Suprapubic skin (tissue), 4 donors: ENCODE measurements at places on chromosomes 4 and X. TPM values are rescaled to one million over a fixed set of nuclear protein-coding genes. Genes with fewer than 3 reads are reported as not detected.

Gene TNIP2
- 36.0 TPM for total RNA-seq

Gene OR13H1
- not detected for total RNA-seq

Gene GLOD5
- not detected for total RNA-seq

Gene OTUD6A
- total RNA-seq: not detected

Gene MAGEC1
- total RNA-seq: not detected

Gene ATP1B4
- not detected for total RNA-seq

Gene SCRG1
- 0.31 TPM for total RNA-seq

Gene NIPAL1
- total RNA-seq: 32.1 TPM

Gene RBM46
- not detected for total RNA-seq

Gene CXCR3
- total RNA-seq: not detected

Gene ARX
- total RNA-seq: not detected

Gene DCAF8L2
- not detected for total RNA-seq

GRCh38 chrX:85112293-85112692, 108.6 kb downstream of the APOOL start:
- no peaks in the 10 kb centered on the region for H3K27me3 ChIP-seq
- no peaks in the 10 kb centered on the region for H3K4me1 ChIP-seq
- no peak overlapping the region for H3K27ac ChIP-seq
- no peak for DNase-seq
- no peak overlapping the region for H3K4me3 ChIP-seq
- H3K36me3 ChIP-seq: no peaks in the 10 kb centered on the region

DNA sequence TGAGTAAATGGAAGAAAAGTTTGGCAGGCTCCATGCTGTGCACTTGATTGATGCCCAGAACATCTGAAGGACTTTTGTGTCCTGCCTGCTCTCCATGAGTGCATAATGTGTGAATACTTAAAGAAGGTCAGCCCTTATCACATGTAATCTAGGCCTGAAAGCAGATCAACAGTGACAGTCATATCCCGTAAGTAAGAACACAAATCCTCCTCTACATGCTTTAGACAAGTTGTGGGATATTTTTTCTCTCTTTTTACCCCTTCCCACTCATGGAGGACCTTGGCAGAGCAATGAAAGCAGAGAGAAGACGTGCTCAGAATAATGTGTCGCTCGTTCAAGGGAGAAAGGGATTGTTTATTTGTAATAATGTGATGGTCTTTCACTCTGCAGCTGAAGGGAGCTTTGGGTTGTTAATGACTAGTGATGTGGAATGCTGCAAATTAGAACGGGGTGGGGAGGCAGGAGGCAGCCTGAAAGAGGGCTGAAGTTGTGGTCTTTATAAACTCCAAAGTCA, 286.6 kb downstream of the BMPR1B start:
- no peak overlapping the region for H3K27ac ChIP-seq
- no peaks in the 10 kb centered on the region for H3K27me3 ChIP-seq
- no peaks in the 10 kb centered on the region for H3K4me1 ChIP-seq
- H3K4me3 ChIP-seq: no peak overlapping the region
- no peaks in the 10 kb centered on the region for H3K36me3 ChIP-seq
- DNase-seq: no peak

- H3K27me3 ChIP-seq: no peaks in the 10 kb centered on the region
- DNase-seq: no peak
- H3K36me3 ChIP-seq: no peaks in the 10 kb centered on the region
- no peak overlapping the region for H3K4me3 ChIP-seq
- no peak overlapping the region for H3K27ac ChIP-seq
Observed at GRCh38 chrX:12446342-12447075, 308.2 kb downstream of the FRMPD4 start.

GRCh38 chr4:140112576-140112975, 41.4 kb downstream of the MAML3 start:
- H3K4me1 ChIP-seq: peaks cover 6% of the 10 kb centered on the region
- no peaks in the 10 kb centered on the region for H3K27me3 ChIP-seq
- H3K4me3 ChIP-seq: no peak overlapping the region
- no peaks in the 10 kb centered on the region for H3K36me3 ChIP-seq
- DNase-seq: no peak
- no peak overlapping the region for H3K27ac ChIP-seq

GRCh38 chr4:141705747-141706377, 69.5 kb downstream of the IL15 start:
- H3K4me1 ChIP-seq: no peaks in the 10 kb centered on the region
- H3K36me3 ChIP-seq: no peaks in the 10 kb centered on the region
- DNase-seq: no peak
- no peak overlapping the region for H3K27ac ChIP-seq
- H3K27me3 ChIP-seq: no peaks in the 10 kb centered on the region
- H3K4me3 ChIP-seq: no peak overlapping the region

GRCh38 chrX:132497432-132497831, 8.6 kb upstream of the MBNL3 start:
- H3K27me3 ChIP-seq: no peaks in the 10 kb centered on the region
- H3K27ac ChIP-seq: no peak overlapping the region
- DNase-seq: no peak
- no peaks in the 10 kb centered on the region for H3K36me3 ChIP-seq

- H3K4me1 ChIP-seq: peaks cover 50% of the 10 kb centered on the region
- H3K27ac ChIP-seq: peak overlapping the region; percentile 58
- no peak for DNase-seq
- no peaks in the 10 kb centered on the region for H3K27me3 ChIP-seq
Observed at GRCh38 chr4:8181844-8182243, 17.2 kb upstream of the SH3TC1 start.

DNA sequence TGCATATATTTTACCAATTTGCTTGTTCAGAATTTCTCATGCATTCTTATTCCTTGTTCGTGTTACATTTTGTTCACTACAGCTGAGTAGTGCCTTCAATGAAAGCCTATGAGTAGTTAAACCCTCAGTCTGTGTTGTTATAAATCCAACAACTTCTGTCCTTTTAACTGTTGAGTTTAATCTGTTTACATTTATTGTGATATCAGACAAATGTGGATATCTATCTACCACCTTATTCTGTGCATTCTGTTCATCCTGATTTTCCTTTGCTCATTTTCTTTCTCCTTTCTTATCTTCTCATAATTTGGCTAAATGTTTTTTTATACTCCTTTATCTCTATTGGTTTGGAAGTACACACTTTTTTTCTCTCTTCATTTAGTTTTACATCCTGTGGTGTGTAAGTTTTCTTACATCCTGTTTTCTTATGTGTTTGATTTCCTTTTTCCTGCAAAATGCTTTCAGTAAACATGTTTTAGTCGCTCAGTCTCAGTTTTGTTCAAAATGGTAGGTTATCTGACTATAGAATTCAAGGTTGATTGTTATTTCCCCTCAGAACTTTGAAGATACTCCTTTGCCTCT, 54.2 kb downstream of the CASP6 start:
- no peaks in the 10 kb centered on the region for H3K4me1 ChIP-seq
- H3K36me3 ChIP-seq: no peaks in the 10 kb centered on the region
- H3K4me3 ChIP-seq: no peak overlapping the region
- no peaks in the 10 kb centered on the region for H3K27me3 ChIP-seq

DNA sequence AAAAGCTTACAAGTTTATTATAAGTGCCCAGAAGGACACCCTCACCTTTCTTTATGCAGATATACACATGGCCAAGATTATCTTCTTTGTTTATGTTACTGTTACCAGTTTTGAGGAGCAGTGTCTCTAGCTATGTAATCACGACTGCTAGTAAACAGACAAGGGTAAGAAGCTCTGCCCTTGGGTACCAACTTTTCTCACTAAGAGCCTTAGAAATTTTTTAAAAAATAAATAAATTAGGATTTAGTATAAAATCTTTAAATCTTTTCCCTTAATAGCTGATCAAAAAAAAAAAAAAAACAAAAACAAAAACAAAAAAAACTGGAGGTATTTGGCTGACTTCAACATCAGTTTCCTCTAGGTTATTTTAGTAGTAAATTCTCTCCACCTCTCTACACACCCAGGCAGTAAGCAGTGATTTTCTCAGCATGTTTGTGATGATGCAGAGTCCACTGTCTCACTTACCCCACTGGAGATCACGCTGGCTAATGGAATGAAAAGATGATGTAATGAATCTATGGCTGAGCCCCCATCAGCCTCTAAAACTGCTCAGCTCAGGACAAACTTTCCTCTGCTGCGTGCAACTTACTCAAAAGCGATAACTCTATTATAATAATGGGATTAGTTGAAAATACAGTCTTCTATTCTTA, 125.9 kb downstream of the FRYL start:
- H3K27ac ChIP-seq: no peak overlapping the region
- peaks cover 37% of the 10 kb centered on the region for H3K4me1 ChIP-seq

DNA sequence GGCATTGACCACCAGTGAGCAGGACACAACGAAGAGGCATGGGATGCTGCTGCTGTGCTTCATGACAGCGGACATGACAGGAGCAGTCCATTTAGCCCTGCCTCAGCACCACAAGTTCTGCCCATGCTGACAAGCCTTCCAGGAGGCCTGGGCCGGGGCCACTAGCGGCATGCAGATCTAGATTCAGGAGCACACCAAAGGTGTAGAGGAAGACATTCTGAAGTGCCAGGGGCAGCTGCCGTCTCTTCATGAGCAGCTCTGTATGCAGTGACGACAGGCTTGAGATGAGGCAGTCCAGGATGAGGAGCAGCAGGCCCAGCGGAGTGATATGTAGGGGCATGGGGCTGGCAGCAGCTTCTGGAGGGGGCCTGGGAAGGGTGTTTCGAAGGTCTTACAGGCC, 38.5 kb upstream of the SLC4A4 start:
- no peak overlapping the region for H3K27ac ChIP-seq
- no peaks in the 10 kb centered on the region for H3K4me1 ChIP-seq
- H3K4me3 ChIP-seq: no peak overlapping the region
- H3K27me3 ChIP-seq: no peaks in the 10 kb centered on the region
- no peak for DNase-seq

GRCh38 chr4:1179089-1179441, 6.7 kb upstream of the SPON2 start:
- no peak for DNase-seq
- no peaks in the 10 kb centered on the region for H3K27me3 ChIP-seq
- H3K27ac ChIP-seq: no peak overlapping the region
- peaks cover 25% of the 10 kb centered on the region for H3K4me1 ChIP-seq
- no peaks in the 10 kb centered on the region for H3K36me3 ChIP-seq

- no peaks in the 10 kb centered on the region for H3K27me3 ChIP-seq
- peaks cover 9% of the 10 kb centered on the region for H3K4me1 ChIP-seq
- H3K27ac ChIP-seq: no peak overlapping the region
- H3K4me3 ChIP-seq: no peak overlapping the region
- no peaks in the 10 kb centered on the region for H3K36me3 ChIP-seq
- DNase-seq: no peak
Observed at GRCh38 chr4:41319553-41319952, 62.8 kb downstream of the UCHL1 start.

DNA sequence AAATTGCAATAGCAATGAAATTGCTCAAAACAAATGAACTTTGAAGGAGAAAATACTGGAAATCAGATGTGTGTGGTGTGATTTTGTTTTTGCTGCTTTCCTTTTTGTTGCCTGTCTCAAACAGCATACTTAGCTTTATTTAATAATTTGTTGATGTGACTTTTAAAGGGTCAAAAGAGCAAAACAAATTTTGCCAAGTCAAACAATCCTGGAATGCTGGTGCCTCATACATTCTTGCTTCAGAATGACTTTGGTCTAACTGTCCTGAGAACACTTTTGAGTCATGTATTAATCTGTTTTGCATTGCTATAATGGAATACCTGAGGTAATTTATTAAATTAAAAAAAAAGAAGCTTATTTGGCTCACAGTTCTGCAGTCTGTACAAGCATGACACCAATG, 3.4 kb downstream of the PF4V1 start:
- DNase-seq: no peak
- no peak overlapping the region for H3K4me3 ChIP-seq
- no peak overlapping the region for H3K27ac ChIP-seq
- H3K27me3 ChIP-seq: peaks cover 6% of the 10 kb centered on the region
- H3K4me1 ChIP-seq: peaks cover 8% of the 10 kb centered on the region

GRCh38 chrX:63934791-63935190, 149.8 kb upstream of the ARHGEF9 start:
- no peaks in the 10 kb centered on the region for H3K27me3 ChIP-seq
- H3K27ac ChIP-seq: no peak overlapping the region
- no peak overlapping the region for H3K4me3 ChIP-seq
- no peaks in the 10 kb centered on the region for H3K36me3 ChIP-seq

DNA sequence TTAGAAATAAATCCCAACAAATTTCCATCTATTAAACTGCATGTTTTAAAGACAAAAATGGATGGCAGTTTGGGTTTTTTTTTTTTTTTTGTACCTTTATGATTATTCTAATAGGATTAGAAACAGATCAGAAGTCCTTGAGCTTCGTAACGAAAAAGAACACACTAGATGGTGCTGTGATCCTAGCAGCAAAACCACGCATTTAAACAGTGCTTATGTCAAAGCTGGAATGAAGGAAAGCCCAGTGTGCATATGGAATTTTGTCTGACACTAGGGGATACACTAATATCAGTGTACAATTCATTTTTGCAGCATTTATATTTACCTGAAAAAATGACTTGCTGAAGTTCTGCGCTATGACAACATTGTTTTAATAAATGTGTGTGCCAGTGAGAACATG, 229.1 kb downstream of the VEGFC start:
- H3K4me1 ChIP-seq: no peaks in the 10 kb centered on the region
- no peak overlapping the region for H3K4me3 ChIP-seq
- no peak for DNase-seq
- H3K27ac ChIP-seq: no peak overlapping the region
- H3K27me3 ChIP-seq: no peaks in the 10 kb centered on the region
- H3K36me3 ChIP-seq: no peaks in the 10 kb centered on the region

- H3K27me3 ChIP-seq: no peaks in the 10 kb centered on the region
- no peaks in the 10 kb centered on the region for H3K36me3 ChIP-seq
- H3K27ac ChIP-seq: no peak overlapping the region
- no peaks in the 10 kb centered on the region for H3K4me1 ChIP-seq
- DNase-seq: no peak
Observed at GRCh38 chr4:60868232-60868960, 331.7 kb upstream of the ADGRL3 start.
